ENCODE measurements at places on chromosomes 3 and 15.

DNA sequence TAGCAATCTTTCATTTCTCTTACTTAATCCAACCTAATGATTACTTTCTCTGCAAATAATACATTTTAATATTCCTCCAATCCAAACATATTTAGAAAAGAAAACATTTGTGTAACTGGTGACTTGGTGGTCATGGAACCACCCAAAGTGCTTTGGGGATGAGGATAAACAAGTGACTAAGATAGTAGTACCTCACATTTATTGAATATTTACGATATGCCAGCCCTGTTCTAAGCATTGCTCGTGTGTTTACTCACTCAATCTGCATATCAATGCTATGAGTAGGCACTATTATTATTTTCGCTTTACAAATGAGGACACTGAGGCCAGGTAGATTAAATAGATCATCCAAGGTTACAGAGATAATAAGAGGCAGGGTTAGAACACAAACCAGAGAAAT is 189.5 kb downstream of the SHOX2 start:
- no peak for DNase-seq

DNA sequence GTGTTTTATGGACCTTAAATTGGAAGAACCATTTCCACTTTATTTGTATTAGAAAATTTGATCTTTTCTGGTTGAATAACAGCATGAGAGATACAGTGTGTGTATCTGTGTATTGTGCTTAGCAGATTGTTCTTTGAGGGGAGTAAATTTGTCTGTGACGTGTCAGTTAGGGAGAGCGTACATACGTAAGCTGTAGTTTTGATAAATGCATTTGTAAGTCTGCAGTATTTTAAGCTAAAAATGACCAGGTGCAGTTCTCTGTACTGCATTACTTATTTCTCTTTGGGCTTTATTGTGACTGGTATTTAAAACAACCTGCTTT is 264.8 kb downstream of the ROBO2 start:
- no peak for DNase-seq

DNA sequence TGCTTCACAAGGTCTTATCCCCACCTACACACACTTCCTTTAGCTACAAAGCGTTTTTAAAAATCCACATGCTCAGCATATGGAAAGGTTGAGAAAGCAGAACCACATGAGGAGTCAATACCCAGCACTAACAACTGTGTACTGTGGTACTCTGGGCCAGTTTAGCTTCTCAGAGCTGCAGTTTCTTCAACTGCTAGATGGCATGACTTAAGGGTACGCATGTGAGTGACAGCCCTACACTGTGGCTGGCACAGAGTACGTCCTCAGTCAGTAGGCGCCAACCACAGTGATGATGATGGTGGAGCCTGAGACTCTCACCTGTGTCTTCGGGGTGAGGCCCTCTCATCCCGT is 17.4 kb downstream of the CCDC12 start:
- no peak for DNase-seq

DNA sequence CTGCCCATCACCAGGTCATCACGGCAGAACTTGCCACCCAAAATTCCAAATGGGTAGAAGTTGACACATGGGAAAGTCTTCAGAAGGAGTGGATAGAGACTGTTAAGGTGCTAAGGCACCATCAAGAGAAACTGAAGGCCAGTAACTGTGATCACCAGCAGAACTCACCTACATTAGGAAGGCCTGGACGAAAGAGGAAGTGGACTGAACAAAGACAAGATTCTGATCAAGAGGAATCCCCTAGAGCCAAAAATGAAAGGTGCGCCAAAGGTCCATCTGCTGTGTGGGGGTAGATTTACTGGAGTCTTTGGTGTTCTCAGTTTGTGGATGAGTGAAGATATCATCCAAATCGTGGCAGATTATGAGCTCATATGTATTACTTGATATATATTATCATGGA is 46.3 kb upstream of the P3H2 start:
- no peak for DNase-seq

GRCh38 chr15:36777926-36778325 is 198.5 kb downstream of the CDIN1 start:
- DNase-seq = no peak

DNA sequence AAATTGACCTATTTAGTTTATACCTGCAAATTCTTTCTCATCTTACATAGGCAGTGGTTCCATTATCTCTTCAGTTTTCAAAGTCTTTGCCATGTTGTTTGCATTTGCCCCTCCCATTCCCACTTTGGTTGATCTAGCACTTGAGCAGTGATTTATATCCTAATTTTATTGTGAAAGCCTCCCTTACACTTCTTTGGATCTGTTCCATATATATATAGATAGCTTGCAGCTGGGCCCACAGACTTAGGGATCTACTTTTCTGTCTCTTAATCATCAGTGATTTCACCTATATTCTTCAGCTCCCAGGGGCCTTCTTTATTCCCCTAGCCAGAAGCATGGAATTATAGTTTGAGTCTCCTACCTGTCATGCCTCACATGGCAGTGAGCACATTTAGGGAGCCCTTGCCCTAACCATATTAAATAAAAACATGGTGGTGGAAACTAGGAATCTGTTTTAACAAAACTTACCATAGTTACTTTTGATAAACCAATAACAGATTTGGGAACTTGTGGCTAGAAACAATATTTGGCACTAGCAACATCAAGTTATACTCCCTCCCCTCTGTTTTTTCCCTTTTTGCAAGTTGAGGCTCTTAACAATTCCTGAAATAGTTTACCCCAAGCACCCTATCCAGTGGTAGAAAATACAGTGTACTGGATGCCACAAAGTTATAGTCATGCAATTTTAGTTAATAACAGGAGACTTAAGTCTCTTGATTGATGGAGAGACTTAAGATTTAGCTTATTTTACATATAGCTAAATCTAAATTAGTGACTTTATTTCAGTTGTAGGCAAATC is 41.7 kb downstream of the ARIH1 start:
- no peak for DNase-seq

GRCh38 chr3:150757768-150758167 is 5.2 kb downstream of the SIAH2 start:
- no peak for DNase-seq

DNA sequence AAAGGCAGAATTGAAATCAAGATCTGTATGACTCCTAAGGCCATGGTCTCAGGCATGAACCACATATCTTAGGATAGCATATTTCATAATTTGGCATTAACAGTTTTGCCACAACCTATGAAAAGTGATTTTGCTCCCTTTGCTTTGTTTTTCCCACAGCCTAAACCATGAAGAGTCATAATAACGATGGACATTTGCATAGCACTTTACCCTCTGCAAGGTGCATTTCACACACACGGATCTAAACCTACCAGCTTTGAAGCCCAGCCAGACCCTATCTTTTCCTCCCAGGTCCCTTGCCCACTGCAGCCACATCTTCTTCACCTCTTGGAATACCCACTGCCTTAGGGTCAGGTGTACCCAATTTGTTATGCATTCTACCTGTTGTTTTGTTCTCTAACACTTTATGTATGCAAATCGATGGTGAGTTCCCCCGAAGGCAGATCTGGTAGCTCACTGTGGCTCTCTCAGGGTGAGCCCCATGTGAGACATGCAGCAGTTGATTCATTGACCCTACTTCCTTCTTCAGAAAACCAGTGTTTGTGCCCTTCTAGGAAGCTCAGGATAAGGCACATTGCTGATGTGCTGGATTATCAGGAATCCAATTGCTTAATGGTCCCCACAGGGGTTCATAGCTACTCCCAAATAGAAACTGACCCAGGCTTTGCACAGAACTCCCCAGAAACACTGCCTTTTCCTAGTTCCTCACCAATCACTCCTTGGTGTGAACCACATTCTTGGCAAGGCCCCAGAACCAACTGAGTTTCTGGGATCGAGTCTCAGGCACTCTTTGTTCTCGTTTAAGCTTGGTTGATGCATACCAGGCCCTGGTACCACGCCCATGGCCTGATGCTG is 8.7 kb downstream of the ARHGAP31 start:
- DNase-seq = no peak

DNA sequence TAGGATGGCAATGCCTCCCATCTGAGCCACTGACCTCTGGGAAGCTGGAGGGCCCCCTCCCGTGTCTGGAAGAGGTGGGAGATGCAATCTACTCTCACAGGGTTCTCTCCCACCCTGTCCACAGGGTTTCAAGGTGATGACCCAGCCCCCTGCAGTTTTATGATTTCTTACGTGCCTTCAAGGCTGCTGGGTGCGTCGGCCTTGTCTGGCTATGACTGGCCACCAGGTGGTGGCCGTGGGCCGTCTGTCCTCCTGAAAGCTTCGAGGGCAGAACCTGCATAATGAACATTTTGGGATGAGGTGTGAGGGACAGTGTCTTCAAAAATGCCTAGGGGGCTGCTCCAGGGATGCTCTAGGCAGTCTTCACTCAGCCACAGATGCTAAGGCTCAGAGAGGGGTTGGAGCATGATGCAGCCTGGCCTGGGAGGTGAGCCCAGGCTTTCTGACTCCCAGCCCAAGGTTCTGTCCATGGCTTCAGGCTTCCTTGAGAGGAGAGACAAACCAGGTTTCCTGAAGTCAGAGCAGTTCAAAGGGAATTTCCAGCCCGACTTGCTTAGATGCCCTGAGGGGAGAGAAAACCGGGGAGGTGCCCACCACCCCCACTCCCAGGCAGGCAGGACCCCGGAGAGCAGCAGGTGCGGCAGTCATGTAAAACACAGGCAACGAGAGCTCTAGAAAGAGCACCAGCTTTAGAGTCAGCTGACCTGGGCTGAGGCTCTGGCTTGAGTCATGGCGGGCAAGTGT is 18.7 kb downstream of the ISG20 start:
- peak; percentile 61 for DNase-seq

- DNase-seq = no peak
Observed at GRCh38 chr3:68032209-68032608, 377.8 kb upstream of the SUCLG2 start.

GRCh38 chr3:191255156-191255555 is 56.1 kb downstream of the OSTN start:
- DNase-seq = no peak

GRCh38 chr3:124934577-124934976 is at the start of gene MUC13:
Gene MUC13 (minus strand): TSS chr3:124934751. CDS start chr3:124934712, 39 bp downstream.
- DNase-seq = no peak

DNA sequence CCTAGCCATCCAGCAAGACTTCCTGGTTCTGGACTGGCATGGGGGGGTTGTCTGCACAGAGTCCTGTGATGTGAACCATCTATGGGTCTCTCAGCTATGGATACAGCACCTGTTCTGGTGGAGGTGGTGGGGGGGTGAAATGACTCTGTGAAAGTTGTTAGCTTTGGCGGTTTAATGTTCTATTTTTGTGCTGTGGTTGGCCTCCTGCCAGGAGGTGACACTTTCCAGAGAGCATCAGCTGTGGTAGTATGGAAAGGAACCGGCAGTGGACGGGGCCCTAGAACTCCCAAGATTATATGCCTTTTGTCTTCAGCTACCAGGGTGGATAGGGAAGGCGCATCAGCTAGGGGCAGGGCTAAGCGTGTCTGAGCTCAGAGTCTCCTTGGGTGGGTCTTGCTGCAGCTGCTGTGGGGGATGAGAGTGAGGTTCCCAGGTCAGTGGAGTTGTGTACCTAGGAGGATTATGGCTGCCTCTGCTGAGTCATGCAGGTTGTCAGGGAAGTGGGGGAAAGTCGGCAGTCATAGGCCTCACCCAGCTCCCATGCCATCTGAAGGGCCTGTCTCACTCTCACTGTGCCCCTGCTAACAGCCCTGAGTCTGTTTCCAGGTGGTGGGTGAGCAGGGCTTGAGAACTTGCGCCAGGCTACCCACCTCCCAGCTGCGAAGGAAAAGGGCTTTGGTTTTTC is 7.1 kb upstream of the LARS2 start:
- peak; percentile 16 for DNase-seq

GRCh38 chr3:158769549-158769948 is 32.3 kb upstream of the MFSD1 start:
- peak; percentile 42 for DNase-seq

GRCh38 chr3:193520738-193521137 is 34.0 kb downstream of the ATP13A4 start:
- no peak for DNase-seq

GRCh38 chr3:170734735-170735065 is 135.3 kb downstream of the RPL22L1 start:
- no peak for DNase-seq

DNA sequence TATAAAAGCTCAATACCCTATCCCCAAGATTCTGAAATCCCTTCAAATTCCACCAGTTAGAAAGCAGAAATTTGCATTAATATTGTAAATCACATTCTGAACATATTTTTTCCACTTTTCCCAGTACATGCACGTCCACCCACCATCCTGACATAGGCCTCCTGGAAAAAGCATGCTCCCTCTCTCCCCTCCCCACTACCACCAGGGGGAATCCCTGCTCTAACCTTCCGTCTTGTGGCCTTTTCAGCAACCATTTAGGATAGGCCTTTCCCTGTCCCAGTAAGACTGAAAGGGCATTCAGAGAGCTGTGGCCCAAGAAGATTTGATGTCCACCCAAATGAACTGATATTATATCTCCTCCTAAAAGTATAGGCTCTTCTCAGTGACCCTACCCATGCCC is 182.1 kb downstream of the ARRDC4 start:
- no peak for DNase-seq

- DNase-seq = no peak
Observed at GRCh38 chr3:178802993-178803693, 266.9 kb downstream of the KCNMB2 start.

DNA sequence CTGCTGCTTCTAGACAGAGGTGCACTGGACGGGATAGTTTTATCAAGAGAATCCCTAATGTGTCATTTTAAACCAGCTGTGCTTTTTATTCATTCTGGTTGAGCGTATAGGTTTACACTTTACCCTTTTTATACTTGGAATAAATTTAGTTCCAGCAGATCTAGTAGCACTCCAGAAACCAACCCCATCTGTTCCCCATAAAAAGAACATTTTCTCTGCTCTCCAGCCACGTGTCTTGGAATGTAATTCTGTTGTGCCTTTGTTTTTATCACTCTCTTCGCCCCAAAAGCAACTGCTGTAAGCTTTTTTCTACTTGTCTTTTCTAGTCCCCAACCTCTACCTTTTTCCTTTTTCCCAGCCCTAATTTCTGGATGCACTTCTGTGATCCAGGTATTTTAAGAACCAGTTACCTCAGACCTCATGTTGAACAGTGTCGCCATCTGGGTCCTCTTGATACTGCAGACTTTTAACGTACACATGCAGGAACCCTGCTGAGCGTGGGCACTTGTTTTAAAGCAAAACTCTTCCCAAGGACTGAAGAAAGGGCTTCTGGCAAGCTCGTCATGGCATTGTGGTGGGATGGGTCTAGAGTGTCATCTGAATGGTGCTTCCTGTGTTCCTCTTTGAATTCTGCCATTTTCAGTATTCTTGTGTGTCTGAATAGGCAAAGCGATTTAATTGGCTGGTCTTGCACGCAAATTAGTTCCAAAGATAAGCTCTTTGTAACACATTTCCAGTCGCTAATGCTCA is 5.7 kb upstream of the EXOG start:
- peak; percentile 60 for DNase-seq

DNA sequence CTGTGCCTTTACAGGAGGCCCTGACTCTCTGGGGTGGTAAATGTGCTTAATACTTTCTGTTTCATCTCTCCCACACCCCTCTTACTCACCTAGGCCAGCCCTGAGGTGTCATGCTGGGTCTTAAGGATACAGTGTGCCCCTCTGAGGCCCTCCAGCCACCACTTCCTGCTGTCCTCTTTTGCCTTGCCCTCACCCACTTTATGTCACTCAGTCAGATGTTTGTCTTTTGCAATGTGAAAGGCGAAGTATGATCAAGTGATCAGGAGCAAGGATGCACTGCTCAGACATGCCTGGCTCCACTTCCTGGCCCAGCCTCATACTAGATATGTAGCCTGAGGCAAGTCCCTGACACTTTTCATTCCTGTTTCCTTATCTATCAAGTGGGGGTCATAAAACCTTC is 339.0 kb upstream of the NR2E3 start:
- DNase-seq = no peak

GRCh38 chr15:80441714-80442113 is 37.5 kb downstream of the ARNT2 start:
- DNase-seq = no peak
